ENCODE measurements at places on chromosomes 3 and 15.

GRCh38 chr15:96764946-96765345 is 434.4 kb downstream of the NR2F2 start:
- no peak for DNase-seq

DNA sequence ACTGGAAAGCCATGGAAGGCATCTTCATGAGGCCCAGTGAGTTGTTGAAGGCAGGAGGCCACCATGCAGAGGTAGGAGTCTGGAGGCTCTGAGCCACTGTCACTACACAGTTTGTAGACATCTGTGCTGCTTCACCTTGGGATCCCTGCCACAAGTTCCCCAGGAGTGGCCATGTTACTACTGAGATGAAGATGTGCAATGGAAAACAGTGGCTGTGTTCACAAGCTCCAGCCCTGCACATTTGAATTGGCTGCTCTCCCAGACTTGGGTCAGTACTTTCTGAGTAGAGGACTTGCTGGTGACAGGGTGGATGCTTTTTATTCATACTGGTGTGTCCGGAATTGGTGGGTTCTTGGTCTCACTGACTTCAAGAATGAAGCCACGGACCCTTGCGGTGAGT is 86.9 kb upstream of the C15orf39 start:
- DNase-seq, result no peak

GRCh38 chr15:92409521-92409920 is 15.8 kb downstream of the ST8SIA2 start:
- DNase-seq, result no peak

GRCh38 chr15:47035475-47036406 is 681.6 kb upstream of the SEMA6D start:
- DNase-seq, result no peak

DNA sequence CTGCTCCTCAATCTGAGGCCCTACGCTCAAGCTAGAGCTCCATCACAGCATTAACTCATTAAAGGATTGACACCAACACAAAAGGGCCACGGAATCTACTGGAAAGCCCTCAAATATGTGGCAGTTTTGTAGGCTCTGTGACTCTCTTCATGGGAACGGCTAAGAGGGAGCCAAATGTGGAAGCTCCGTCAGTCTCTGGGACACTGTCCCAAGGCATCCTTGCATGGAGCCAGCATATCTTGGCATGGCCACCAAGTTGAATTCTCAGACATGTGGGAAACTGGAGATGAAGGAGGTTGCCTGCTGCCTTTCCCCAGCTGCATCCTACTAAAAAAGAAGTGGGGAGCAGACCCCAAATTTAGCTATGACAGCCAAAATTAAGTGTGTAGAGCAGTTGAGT is 296.9 kb downstream of the NTRK3 start:
- DNase-seq, result no peak

GRCh38 chr3:161744366-161744765 is 247.8 kb downstream of the OTOL1 start:
- DNase-seq, result no peak

- DNase-seq, result no peak
Measured at GRCh38 chr3:70120357-70120966, 120.9 kb downstream of the SAMMSON start.

- no peak for DNase-seq
Measured at GRCh38 chr15:101784644-101785043, 18.7 kb upstream of the OR4F6 start.

GRCh38 chr15:69454953-69455352 is 2.3 kb downstream of the RPLP1 start:
- no peak for DNase-seq

GRCh38 chr15:81752974-81753373 is 292.8 kb downstream of the MEX3B start:
- no peak for DNase-seq

DNA sequence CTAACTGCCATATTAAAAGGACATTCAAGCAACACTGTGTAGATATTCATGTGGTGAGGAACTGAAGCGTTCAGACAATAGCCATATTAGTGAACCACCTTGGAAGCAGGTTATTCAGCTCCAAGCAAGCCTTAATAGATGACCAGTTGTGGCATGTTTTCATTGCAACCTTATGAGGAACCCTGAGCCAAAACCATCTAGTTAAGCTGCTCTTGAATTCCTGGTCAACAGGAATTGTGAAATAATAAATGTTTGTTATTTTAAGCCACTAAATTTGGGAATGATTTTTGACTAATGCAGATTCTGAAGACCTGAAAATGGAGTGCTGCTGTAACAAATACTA is 73.0 kb downstream of the SPRED1 start:
- no peak for DNase-seq

GRCh38 chr3:186024210-186024609 is 84.7 kb downstream of the ETV5 start:
- DNase-seq, result no peak

DNA sequence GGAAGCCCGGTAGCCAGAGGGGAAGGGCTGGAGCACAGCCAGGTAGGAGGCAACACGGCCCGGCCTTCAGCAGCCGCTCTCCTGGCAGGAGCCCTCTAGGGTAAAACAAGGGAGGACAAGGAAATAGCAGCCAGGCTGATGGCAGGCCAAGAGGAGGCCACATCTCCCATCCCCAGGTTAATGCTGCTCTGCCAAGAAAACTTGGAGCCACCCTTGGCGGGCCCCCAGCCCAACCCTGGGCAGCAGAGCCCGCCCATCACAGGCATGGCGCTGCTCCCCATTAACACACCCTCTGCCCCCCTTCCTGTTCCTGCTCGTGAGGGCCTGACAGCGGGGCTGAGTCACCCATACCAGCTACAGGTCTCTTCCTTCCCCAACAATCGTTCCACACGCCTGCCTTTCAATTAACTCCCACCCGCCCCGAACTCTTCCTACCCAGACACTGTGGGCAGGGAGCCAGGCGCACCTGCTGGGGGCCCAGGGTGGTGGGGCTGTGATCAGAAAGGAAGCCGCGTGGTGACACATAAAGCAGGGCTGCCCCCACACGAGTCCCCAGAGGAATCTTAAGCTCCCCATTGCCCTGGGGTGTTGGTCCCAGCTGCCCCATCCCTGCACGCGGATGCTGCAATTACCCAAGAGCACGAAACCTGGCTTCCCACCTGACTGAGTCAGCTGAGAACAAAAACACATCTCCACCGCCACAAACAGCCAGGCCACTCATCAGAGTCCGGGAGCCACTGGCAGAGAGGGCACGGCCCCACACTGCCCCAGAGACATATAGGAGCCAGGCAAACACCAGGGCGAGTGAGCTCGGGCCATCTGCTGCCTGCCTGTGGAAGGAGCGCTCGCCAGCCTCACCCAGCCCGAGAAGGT is at the start of gene C15orf62:
TSS of gene C15orf62 (plus strand) at position 707 of the 873 bp plus-strand sequence. CDS start 516 bp downstream, outside the sequence.
- peak; percentile 37 for DNase-seq

GRCh38 chr3:44323341-44323955 is 15.1 kb upstream of the TCAIM start:
- no peak for DNase-seq

DNA sequence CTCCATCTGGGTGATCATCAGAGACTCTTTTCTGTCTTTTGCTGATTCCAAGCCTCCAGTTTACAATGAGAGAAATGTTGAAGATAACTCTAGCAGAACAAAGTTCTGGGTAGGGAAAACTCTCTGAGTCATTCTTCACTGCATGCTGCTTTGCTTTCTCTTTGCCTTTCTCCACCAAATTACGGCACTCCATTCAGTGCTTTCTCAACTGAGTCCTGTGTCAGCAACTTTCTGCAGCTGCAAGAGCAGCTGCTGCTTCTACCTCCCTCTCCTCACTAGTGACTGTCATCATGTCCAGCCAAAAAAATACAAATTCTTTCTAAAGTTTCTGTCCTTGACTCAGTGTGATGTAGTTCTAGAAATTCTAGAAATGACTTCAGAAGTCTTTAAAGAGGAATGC is 953.8 kb downstream of the IGSF11 start:
- DNase-seq, result no peak

DNA sequence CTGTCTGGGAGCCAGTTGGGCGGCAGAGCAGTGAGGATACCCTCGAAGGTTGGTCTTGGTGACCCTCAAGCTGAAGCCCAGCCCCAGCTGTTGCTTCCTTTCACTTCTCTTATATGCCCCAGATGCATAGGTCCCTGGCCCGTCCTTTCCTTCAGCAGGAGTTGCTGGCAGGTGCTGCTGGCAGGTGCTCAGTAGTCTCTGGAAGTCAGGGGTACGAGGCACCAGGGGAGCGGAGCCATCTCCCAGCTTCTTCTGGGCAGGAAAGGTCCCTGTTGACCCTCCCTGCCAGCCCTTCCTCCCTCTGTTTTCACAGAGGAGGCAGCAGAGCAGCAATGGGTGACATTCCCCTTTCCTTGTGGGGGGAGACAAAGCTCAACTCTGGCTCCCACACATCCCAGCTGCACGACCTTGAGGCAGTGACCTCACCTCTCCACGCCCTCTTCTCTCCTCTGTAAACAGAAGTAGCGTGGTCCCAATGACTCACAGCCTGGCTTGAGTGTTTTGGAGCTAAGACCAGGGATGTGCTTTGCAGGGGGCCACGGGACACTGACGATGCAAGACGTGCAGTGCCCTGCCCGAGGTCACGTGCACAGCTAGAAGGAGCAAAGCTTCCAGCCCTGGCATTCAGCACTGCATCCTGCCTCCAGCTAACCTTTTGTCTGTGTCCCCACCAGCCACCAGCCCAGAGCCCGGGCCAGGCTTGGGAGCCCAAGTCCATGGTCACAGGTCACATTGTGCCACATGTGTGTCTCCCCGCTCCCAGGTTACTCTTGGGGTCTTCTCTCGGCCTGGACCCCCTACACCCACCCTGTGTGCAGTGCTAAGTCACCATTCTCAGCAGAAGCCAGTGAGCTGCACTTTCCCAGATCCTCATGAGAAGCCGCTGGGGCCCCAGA is 49.7 kb downstream of the SLC6A6 start:
- DNase-seq, result no peak
